ENCODE measurements at places on chromosomes 5 and 9.
A peak's percentile ranks its signal among the peaks of the same experiment; 100 is the strongest.

DNA sequence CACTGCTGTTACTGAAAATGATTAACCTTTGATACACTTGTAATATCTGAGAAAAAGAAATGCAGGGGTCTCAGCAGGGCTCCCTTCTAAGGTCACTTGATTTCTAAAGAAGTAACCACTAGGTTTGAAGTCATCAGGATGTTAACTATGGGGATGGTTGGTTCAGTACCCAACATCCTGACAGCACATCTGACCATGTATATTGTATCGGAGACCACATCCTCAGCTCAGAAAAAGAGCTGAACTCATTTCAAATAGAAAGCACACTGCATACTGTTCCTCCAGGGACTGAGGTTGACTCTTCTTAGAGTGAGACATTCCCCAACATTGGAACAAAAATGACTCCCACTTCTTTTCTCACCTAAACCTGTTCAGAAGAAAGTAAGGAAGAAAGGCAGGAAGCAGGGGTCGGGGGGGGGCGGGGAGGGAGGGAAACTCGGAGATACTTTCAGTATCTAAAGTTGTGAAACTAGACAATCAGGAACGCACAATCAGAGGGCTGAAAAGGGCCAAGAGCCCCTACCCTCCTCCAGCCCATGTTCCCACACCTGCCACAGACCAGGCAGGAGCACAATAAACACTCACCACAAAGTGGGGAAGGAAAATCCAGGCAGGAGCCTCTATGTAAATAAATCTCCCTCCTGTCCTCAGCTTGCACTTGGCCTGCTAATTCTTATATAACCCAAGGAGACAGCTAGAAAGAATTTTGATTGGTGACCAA lies 730 bp upstream of the GZMA start:
- DNase-seq, result no peak

- DNase-seq, result no peak
Observed at GRCh38 chr5:93184041-93184440, 397.0 kb downstream of the NR2F1-AS1 start.

- DNase-seq, result no peak
Observed at GRCh38 chr9:86846656-86847055, 100.7 kb downstream of the GAS1 start.

- no peak for DNase-seq
Observed at GRCh38 chr9:129988607-129989361, 54.2 kb downstream of the FNBP1 start.

DNA sequence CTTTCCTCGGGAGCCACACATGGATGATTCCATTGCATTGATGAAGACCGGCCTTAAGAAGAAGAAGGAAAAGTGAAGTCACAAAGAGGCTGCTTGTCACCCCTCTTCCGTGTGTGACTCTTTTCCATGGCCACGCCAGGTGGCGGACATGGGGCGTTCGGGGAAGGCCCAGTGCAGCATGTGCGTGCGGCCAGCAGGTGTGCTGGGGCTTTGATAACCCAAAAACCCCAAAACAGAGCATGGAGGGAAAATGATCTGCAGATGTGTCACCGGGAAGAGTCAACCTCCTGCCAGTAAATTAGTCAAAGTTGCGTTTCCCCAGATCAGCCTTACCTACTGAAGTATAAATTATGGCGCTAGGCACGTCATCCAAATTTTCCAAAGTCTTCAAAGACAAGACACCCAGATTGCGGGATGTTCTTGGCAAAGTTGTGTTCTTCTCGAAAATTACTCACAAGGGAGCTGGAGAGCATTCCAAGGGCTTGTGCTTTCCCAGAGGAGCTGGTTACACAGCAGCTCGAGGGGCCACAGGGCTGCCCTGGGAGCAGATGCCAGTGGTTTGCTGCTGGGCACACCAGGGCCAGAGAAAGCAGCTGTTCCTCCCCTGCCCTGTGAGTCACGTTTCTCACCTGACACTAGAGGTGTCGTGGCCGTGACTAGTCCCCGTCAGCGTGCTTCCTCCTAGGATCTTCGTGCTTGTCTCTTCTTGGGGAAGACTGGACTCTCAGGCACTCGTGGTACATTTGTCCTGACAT lies 53.9 kb downstream of the IRX2 start:
- no peak for DNase-seq

DNA sequence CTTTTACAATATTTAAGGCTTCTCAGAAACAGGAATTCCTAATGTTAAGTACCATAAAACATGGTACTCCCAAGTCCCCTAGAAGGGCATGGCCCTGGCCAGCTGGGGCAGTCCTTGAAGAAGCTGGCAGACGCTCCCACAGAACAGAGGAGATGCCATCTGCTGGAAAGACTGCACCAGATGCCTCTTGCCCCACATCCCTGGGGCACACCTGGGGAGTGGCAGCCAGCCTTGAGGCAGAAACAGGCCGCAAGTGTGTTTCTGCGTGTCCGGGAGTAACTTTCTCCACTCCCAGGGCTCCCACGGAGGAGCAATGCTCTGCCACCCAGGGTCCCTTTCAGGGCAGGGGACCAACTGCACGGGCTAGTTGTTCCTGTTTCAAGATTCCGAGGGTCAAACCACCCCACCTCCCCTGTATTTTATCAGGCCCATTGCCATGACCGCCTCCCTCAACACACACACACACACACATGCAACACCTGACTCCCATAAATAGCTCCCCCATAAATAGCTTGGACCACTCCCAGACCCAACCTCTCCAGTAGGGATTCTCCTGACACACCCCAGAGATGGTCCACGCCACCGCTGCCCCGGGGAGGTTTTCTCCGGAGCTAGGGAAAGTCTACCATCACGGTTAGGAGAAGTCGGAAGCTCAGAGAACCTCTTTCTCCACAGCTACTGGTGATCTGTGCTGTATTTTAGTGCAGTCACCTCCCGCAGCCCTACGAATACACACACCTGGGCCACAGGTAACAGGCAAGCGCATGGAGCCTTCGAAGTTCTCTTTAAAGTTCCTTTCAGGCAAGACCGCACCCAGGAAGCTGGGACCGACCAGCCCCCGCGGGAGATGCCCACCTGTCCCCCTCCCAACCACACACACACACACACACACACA lies 1.5 kb downstream of the SPOCK1 start:
- DNase-seq, result no peak

DNA sequence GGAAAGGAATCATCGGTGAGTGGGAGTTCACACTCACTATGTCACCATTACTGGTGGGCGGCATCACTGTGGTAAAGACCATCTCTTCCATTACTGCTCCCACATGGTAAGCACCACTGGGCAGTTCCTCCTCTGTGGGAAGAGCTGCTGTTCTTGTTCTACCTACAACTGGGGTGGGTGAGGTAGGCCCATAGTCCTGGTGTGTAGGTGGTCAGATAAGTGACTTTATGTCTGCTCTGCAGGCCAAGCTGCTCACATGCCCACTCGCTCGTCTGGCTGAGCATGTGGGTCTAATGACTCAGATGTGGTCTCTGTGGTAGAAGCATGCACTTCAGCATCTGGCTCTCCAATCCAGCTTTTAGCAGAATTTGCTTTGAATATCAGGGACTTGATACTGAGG lies 82.9 kb downstream of the TMEM215 start:
- no peak for DNase-seq

- no peak for DNase-seq
Observed at GRCh38 chr9:114929201-114929600, 1.2 kb downstream of the TNFSF8 start.

DNA sequence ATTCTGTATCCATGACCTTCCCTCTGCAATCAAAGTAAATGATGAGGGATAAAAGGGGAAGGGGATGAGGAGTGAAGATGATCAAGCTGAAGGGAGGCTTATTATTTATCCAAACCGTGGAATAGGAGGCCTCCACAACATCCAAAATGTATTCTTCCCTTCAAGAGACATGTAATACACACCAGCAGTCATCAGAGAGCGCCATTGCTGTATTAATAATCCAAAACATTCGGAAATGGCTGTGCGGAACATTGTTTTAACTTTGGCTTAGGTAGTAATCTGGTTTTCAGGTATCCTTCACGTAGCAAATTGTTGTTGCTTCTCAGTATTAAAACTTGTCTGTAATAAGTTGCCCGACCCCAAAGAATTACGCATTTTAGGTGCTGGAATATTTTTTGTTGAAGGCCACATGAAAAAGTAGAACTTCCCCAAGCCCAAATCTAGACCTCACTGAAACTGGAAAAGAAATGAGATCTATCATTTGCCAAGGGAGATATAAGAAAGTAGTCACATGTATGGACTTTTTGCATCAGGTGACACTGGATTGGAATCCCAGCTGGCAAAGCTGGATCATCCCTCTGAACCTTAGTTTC lies 2.6 kb upstream of the BOD1 start:
- peak; percentile 37 for DNase-seq

GRCh38 chr5:74954919-74955318 lies 88.7 kb upstream of the FAM169A start:
- DNase-seq, result no peak

GRCh38 chr5:74643111-74643562 lies 2.6 kb upstream of the ENC1 start:
- no peak for DNase-seq

DNA sequence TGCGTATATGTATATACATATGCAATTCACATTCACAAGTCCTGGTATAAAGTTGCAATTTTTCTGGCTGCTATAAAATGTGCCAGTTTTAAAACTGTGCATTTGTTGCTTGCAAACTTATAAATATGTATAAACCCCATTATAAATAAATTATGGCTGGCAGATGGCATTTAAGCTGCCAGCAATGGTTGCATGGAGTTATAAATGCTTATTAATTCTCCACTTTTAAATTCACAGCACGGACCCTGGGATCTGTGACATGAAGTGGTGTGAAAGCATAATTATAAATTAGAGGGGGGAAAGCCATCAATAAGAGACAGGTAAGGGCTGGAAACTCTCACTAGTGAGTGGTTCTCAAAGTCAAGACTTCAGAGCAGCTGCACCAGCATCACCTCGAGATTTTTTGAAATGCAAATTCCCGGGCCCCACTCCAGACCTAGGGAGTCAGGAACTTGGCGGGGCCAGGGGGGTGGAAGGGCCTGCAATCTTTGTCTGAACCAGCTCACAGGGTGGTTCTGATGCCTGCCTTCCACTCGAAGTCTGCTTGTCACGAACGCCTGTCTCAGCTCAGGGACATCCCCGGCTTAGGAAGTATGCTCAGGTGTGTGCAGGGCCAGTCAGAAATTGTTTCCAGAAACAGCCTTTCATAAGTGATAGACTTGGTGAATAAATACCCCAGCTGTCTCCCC lies 16.9 kb downstream of the S1PR3 start:
- DNase-seq, result no peak

DNA sequence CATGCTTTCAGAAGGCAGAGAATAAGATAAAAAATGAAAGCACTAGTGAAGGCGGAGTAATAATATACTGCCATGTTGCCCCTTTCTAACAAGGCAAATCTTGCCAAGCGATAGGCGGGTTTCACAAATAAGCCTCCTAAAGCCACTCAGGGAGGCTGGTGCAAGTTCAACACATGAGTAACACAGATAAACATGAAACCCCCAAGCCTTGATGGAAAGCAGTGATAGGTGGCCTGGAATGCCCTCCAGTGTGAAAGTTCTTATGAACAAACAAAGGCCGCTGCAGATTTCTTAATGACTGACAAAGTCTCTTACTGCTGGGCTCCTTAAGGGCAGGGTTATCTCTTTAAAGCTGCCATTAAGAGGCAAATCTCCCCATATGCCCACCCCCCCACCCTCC lies 154.7 kb downstream of the ZDHHC21 start:
- peak; percentile 34 for DNase-seq

GRCh38 chr9:131500939-131501541 lies 1.7 kb upstream of the POMT1 start:
- DNase-seq, result no peak

DNA sequence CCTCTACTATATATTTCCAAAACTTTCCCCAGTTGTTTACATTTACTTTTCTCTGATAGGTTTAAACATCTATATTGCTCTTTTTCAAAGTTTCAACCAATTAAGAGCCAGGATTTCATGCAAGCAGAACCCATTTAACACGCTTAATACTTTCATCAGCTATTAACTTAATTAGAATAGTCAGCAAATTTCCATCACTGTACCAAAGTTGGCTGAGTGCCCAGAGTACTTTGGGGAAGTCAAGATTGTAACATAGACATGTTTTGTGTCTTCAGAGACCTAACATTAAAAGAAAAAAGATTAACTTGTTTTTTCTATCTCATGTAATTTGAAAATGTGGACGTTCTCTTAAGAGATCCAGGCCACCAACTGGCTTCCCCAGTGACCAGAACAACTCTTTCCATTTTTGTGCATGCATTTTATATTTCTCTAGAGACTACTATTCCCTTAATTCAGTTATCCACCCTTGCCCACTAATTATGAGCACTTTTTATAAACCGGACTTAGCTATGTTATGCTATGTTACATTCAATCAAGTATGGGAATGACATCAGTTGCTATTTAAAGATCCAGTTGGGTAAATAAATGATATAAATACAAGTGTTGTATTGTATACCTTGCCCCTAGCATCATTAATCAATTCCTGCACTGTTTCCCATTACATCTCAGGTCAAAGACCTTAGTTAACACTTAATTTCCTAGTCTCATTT lies 478.1 kb upstream of the NMUR2 start:
- no peak for DNase-seq

- no peak for DNase-seq
Observed at GRCh38 chr9:105357937-105358336, 89.9 kb upstream of the FSD1L start.

- no peak for DNase-seq
Observed at GRCh38 chr5:150320044-150320613, 17.4 kb upstream of the ARSI start.

DNA sequence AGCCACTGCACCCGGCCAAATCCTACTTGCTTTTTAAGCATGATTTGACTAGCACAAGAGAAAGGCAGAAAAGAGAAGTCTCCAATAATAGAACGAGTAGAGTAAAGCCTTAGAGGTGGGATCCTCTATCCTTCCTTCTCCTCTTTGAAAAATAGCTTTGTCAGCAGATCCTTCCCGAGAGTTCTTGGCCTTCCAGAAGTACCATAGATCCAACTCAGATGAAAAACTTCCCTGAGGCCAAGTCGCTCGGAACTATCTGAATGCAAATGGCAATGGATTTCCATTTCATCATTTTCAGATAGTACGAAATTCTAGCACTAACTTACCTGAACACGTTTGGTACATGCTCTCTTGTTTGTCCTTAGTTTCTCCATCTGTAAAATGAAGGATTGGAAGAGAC lies 52.0 kb upstream of the SLIT3 start:
- DNase-seq, result no peak

- no peak for DNase-seq
Observed at GRCh38 chr5:181127456-181127855, 3.5 kb downstream of the OR2V1 start.

DNA sequence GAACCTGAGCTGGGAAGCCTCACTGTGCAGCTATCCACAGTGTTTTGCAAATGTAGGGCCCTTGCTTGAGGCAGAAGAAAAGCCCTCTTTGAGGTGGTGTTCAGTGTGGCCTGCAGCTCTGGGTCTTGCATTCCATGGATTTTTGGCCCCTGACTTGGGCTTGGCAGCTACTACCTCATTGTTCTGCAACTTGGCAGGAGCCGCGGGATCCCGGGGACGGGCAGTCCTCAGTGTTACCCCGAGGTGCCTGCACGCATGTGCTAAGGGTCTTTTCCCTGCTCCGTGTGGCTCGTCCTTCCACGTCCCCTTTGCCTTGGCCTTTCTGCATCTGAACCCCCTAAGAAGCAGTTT lies 39.8 kb downstream of the NEK6 start:
- DNase-seq, result no peak
